Activated CD8-positive, alpha-beta memory T cell treated with anti-CD3 and anti-CD28 coated beads for 4 hours (primary cell): ENCODE measurements at places on chromosomes 16 and 17.

DNA sequence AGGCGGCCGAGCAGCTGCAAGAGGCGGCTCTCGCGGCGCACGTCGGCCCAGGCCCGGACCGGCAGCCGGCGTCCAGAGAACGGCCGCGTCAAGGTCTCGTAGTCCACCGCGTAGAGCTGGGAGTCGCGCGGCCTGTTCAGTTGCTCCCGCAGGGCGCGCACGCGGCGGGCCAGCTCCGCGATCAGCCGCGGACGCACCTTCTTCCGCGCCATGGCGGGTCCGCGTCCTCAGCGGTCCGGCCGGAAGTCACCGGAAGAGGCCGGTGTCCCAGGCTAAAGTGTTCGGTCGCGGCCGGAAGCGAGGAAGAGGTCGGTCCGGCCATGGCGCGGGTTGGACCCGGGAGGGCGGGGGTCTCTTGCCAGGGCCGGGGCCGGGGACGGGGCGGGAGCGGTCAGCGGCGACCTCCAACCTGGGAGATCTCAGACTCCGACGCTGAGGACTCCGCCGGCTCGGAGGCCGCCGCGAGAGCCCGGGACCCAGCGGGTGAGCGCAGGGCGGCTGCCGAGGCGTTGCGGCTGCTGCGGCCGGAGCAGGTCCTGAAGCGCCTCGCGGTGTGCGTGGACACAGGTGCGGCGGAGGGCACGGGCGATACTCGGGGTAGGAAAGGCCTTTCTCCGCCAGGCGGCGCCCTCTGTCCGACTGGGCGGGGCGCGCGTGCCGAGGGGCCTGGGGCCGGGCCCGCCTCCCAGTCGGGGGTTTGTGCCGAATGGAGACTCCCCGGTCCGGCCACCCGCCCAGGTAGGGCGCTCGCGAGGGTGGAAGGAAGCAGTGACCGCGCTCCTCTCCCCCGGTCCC, at the start of gene MRPS34:
TSS of gene MRPS34 (minus strand) at position 227 of the 795 bp plus-strand sequence. CDS start at position 212, 15 bp downstream.
- DNase-seq: peak; percentile 54

GRCh38 chr17:10114931-10115535, 83.4 kb downstream of the GAS7 start:
- DNase-seq: peak; percentile 64

- no peak for DNase-seq
These were observed 30.4 kb upstream of the SBK1 start for GRCh38 chr16:28261942-28262341.

DNA sequence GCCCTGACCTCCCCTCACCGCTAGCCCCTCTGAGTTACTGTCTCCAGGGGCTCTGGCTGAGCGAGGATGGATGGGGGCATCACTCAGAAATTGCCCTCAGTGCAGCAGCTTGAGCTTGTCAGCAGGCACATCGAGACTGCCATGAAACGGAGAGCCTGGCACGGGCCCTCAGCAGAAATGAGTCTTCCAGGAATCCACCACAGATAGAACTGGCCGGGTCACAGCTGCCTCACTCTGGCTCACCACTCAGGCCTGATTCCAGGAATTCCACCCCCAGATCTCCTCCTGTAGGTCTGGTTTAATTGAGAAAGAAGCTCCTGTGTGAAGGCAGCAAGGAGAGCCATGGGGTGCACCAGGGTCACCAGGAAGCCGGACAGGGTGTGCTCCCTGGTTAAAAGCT, 85.5 kb downstream of the GSG1L start:
- no peak for DNase-seq

DNA sequence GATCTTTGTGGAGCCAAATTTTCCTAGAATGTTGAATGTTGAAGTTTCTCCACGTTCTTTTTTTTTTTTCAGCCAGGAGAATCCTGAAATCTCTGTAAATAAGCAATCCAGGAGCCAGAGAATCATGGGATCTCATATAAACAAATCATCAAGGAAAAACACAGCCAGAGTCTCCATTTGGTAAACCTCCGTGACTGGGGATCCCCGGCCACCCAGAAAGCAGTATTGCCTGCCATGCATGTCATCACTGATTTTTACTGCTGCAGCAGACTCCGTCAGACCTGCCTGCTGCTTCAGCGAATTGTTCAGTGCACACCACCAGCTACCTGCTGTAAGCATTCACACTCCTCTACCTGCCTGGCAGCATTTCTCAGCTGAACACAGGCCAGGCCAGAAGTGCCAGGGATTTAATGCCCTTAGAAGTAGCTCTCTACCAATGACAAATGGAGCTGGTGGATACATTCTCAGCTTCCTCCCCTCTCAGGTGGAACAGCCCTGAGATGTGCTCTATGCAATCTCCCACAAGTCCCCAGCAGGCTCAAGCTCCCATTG, 158.6 kb downstream of the CYLD start:
- no peak for DNase-seq

DNA sequence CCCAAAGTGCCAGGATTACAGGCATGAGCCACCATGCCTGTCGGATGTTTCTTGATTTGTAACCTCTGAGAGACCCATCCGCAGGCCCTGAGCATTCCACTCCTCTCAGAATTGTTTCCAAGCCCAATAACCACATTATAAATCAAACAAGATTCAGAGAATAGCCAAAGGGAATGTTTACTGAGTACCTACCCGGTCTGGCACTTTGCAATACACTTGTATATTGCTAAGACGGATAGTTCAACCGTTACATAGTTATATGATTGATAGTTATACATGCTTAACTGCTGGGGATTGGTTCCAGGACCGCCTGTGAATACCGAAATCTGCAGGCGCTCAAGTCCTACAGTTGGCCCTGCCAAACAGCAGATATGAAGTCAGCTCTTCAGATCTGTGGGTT, 3.0 kb upstream of the KAT8 start:
- DNase-seq: no peak

DNA sequence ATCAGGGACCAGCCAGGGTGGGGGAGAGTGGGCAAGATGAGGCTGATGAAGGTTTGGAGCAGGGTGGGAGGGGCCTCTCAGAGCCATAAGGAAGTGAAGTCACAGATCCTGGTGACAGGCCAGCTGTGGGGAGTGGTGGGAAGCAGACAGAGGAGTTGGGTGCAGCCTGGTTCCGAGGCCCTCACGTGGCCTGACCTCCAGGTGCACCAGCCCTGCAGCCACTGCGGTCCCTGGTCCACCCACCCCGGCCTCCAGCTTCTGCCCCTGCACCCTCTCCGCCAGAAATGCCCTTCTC, 3.9 kb upstream of the ZFPM1 start:
- DNase-seq: no peak

GRCh38 chr17:50630524-50631194, 4.0 kb upstream of the ABCC3 start:
- DNase-seq: peak; percentile 14

DNA sequence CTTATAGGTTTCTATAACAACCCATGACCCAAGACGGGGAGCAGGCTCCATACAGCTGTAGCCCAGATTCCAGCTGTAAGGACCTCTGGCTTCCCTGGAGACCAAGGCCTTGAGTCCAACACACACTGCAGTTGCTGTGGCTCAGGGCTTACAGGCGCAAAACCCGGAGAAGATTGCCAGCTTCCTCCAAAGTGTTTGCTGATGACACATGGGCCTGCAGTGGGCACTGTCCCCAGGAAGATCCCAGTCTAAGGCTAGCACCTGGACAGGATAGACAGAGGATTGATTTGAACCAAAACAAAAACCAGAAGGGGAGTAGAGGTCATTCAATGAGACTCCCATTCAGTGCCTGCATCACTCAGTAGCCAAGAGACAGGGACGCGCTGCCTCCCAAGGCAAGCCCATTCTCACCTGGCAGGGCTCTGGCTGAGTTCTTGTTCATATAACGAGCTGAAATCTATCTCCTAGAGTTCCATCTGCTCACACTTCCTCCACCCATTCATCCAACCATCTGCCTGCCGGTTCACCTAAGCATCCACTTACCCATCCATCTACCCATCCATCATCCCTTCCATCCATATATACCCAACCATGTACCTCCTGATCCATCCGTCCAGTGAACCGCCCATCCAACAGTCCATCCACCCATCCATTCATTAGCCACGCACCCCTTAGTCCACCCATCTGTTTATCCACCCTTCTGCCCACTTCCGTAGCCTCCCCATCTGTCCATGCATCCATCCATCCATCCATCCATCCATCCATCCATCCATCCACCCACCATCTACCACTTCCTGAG, 10.2 kb downstream of the RAB11FIP4 start:
- no peak for DNase-seq

DNA sequence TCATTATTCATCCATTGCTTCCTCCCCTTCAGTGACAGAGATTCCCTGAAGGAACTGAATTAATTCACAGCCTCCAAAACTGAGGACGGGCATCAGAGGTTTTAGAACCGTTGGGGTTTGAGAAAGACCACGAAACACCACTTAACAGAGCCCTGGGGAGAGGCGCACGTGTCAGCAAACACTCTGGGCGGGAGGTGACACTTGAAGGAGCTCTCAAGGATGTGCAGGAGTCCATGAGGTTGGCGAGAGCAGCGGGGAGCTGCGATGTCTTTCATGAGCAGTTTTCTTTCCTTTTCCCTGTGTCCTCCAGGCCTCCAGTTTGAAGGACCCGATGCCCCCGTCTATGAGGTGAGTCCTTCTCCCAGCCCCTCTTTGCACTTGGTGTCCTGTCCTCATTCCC, 23.7 kb downstream of the B4GALNT2 start:
- no peak for DNase-seq

DNA sequence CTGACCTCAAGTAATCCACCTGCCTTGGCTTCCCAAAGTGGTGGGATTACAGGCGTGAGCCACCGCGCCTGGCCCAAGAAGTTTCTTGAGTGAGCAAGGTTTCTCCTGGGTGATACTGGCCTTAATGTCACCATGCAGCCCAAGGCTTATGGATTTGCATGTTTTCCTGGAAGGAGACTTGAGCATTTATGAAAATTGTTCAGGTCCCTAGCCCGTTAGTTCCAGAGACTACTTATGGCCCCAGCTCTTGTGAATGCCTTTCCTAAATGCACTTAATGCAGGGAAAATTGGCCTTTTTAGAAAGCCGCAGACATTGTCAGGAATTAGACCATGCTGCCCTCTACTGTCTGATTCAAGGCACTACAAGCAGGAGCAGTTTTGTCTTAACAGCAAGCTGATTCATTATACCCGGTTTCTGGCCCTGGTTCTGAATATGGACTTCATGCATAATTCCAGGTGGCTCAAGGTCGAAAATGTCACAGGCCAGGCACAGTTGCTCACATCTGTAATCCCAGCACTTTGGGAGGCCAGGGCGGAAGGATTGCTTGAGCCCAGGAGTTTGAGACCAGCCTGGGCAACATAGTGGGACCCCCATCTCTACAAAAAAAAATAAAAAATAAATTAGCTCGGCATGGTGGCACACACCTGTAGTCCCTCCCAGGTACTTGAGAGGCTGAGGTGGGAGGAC, 91.3 kb downstream of the SNX29 start:
- DNase-seq: peak; percentile 18

DNA sequence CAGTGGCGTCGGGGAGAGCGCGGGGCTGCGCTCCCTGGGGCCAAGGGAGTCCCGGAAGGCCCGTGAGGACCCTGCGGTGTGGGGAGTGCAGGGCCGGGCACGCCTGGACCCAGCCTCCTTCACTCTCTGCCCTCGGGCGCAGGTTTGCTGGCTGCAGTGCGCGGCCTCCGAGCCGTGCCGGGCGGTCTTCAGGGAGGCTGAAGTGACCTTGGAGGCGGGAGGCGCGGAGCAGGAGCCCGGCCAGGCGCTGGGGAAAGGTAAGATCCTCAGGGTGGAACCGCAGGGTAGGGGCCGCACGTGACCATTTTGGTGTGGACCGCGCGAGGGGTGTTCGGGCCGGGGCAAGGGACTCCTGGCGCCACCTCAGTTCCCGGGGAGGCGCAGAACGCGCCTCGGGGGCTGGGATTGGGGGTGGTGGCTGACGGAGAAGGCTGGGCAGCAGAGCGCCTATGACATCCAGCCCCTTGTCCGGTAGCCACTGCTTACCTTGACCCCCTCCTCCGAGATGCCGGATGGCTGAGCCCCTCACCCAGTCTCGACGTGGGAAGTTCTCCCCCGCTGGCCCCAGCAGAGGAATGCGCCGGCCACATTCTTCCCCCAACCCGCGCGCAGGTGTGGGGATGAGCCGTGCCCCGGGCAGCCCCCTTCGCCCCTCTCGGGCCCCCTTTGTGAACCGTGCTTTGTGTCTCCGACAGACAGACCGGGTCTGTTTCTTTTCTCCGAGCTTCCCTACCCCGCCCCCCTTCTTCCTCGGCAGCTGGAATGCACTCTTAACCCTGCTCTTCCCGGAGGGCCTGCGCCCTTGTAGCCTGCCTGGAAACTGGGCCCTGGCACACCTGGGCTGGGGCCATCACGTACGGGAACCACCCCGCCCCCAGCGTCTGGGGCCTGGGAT, 631 bp downstream of the CDH3 start:
- DNase-seq: no peak

DNA sequence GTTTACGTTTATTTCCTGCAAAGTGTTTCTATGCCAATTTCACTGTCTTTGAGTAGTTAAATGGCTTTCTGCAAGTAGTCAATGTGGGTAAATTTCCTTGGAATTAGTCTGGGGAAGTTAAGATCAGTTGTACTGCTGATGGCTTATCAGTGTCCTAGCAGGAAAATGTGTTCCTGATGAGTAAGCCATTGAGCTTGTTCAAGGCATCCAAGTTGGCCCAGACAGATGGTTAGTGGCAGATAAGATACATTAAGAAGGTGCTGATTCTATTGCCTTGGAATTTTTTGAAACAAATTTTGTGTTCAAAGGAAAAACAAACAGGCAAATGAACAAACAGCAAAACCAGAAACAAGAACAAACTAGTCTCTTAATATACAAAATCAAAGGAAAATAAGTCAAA, 258.4 kb downstream of the MAP2K6 start:
- DNase-seq: no peak

DNA sequence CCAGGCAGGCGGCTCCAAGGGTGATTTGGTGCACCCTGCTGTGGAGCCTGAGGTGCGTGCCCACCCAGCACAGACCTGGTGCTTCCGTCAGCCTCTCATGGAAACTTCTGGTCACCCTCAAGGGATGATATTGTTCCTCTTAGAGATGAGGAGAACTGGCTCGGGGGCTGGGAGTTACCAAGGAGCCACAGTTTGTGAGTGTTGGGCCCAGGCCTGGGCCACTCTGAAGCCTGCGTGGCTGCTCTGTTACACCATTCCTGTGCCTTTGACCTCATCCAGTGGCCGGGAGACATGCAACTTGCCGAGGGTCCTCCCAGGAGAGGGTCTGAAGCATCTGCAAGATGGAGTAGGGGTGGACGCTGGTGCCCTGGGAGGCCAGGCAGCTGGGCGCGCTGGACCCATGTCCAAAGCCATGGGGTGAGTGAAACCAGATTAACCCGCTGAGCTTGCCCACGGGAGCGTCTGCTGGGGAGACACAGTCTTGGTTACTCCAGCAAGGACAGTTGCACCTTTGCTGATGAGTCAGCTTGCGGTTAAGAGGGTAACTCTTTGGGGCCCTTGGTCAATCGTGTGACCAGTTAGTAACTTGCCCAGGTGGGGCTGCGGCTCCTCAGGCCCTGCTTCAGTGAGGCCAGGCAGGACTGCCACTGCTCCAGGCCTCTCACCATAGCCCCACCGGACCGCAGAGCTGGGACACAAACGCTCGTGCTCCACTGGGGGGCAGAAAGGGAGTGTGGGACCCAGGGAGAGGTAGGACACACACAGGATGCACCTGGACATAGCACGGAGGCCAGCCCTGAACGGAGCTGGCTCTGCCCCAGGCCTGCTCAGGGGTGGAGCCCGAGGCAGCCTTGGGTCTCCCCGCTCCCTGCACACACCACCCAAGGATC, 7.5 kb downstream of the C16orf90 start:
- DNase-seq: no peak

GRCh38 chr16:12951392-12951791, 50.0 kb downstream of the SHISA9 start:
- DNase-seq: no peak

- no peak for DNase-seq
These were observed 330 bp downstream of the CASKIN2 start for GRCh38 chr17:75514919-75515495.

- DNase-seq: no peak
These were observed 340.2 kb downstream of the HS3ST3B1 start for GRCh38 chr17:14641117-14641516.

- no peak for DNase-seq
These were observed 1.2 kb upstream of the FOXF1 start for GRCh38 chr16:86508947-86509758.
